ENCODE measurements at places on chromosomes 12 and 14.

DNA sequence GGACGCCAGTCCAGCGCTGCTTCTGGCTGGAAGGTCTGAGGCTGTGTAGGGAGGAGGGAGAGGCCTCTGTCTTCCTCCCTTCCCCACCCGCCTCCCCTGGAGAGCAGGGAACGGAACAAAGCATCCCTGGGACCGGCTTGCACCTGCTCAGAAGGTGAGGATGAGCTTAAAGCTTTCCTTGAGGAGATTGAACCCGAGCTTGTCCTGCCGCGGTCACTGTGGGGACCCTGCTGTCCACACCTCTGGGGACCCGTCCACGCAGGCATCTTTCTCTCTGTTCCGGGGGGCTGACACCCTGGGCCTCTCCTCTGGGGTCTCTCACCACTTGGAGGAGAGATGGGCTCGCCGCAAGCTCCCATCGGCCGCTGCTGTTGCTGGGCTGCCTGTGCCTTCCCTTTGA is 33.2 kb upstream of the SFSWAP start:
- ATAC-seq: no peak

GRCh38 chr12:59298296-59298695 is 297.5 kb upstream of the SLC16A7 start:
- ATAC-seq: no peak

DNA sequence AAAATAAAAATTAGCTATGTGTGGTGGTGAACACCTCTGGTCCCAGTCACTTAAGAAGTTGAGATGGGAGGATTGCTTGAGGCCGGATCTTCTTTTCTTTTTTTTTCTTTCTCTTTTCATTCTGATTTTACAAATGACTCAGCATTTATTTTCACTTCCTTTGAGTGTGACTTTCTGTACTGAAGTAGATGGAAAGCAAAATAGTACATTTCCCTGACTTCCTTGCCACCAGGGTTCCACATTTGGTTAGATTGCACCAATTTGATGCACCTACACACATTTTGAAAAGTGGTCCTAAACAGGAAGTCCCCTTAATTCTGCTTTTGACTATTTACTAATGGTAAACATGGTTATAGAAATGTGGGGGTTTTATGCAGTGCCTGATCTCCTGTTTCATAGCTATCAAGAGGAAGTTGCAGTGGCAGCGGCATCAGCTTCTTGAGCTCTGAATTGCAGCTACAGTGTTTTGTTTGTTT is 13.0 kb upstream of the LEMD3 start:
- peak; percentile 85 for ATAC-seq

GRCh38 chr12:69417231-69417630 is 53.0 kb upstream of the FRS2 start:
- ATAC-seq: no peak

GRCh38 chr12:44847888-44848702 is 28.0 kb downstream of the NELL2 start:
- ATAC-seq: peak; percentile 89

DNA sequence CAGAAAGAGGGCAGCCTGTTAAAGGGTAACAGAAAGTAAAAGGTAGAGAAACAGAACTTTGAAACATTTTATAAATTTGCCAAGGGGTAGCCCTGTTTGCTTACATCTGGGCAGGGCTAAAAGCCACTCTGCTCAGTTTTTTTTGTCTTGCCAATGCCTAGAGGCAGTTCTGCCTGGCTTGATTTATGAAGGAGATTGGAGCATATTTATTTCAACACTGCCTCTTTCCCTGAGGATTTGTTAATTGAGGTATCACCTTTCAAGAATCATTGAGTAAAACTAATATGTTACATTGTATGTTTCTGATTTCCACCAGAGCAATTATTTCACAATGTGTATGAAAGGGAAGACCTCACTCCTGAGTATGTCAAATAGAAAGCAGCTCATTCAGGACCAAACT is 160.8 kb downstream of the GXYLT1 start:
- no peak for ATAC-seq

DNA sequence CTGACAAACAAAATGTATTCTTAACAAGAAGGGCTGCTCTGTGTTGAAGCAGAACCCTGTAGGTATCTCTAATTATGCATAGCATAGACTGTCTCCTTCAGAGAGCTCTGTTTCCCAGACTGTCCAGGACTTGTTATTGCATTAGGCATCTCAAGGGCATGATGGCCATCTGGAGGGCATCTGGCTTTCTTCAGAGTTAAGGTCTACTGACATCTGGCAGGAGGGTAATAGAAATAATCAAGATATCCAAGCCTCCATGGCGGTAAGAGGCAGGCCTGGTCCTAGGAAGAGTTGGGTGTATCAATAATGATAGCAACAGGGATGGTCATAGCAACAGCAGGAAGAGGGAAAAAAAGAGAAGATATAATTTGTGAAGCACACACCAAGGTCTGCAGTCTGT is 161.2 kb downstream of the TTC8 start:
- no peak for ATAC-seq

Measured in activated T-helper 17 cell treated with anti-CD3 and anti-CD28 coated beads, Interleukin-2, amount 50 U/mL, for 72 hours (primary cell).